GM23338 (cell line): ENCODE measurements at places on chromosomes 12 and 14.

GRCh38 chr12:101839324-101840283 is 8.8 kb upstream of the GNPTAB start:
- DNase-seq, result peak; percentile 80

- no peak for DNase-seq
Observed at GRCh38 chr12:58171914-58172313, 230.5 kb downstream of the ATP23 start.

DNA sequence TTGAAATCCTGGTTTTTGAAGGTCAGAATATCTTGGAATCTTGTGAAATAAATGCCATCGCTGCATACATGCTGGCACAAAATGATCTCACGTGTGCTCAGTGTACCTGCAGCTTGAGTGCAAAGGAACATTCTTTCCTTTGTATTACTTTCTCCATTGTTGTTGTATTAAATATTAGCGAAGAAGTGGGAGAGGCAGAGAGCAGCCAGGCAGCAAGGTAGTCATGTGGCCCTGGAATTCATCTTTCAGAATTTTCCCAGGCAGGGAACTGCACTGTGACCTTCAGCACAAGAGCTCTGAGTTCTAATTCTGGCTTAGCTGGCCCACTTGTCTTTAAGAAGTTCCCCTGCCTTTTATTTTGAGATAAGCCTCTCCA is 145.5 kb downstream of the PRKCH start:
- no peak for DNase-seq

DNA sequence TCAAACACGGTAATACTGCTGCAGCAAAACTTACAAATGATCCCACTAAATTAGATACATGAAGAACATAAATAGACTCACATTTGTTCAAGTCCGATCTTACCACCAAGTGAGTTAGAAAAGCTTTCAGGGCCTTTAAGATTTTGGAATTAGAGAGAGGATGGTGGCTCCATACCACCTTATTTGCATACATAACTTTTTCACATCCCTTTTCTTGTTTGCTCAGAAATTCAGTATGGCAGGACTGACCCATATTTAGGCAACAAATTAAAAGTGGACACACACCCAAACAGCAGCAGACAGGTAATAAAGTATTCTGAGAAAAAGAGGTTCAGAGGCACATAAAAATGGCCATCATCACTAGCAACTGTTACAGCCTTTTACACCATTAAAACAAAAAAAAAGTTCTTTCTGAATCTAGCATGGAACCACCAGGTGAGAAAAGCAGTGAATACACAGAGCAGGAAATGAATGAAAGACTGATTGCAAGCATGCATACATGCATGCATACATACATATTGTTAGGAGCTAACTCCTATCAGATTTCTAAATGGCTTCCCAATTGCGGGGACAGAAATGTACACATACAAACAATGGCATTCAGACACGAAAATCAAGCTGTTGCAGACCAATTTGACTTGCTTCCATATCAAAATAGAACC is 23.3 kb downstream of the STXBP6 start:
- no peak for DNase-seq

DNA sequence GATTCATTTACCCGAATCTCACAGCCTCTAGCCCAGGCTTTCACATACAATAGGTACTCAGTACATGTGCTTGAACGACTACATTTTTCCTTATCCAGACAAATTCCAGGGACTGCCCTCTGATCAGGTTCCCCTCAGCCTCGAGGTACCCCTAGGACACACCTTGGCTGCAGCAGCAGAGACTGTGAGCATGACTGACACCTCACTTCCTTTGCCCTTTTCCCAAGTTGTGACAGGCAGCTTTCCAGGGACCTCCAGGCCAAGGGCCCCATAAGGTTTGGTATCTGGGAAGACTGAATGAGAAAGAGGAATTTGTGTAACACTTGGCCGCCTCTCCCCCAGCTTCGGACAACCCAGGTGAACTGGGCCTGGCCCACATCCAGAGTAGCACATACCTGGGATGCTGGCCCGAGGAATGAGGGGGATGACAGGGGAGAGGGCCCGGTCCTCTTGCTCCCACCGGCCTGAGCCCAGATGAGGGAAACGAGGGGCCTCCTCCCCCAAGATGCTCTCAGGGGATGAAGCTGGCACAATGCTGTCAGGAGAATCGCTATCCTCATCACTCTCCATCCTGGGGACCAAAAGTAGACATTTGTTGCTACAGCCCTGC is 10.2 kb upstream of the PRKAG1 start:
- no peak for DNase-seq

DNA sequence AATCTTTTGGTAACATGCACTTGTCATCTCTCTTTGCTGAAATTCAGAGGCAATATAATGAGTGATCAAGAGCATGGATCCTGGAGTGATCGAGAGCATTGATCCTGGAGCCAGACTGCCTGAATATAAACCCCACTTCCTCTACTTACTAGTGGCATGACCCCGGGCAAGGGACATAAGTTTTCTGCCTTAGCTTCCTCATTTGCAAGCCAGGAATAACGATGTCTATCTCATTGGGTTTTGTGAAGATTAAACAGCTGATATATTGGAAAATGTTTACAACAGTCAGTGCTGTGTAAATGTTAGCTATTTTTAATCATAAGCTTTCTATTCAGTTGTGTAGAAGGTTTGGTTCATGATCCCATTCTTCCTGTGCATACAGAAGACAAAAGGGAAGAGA is 2.4 kb upstream of the CSRNP2 start:
- no peak for DNase-seq

DNA sequence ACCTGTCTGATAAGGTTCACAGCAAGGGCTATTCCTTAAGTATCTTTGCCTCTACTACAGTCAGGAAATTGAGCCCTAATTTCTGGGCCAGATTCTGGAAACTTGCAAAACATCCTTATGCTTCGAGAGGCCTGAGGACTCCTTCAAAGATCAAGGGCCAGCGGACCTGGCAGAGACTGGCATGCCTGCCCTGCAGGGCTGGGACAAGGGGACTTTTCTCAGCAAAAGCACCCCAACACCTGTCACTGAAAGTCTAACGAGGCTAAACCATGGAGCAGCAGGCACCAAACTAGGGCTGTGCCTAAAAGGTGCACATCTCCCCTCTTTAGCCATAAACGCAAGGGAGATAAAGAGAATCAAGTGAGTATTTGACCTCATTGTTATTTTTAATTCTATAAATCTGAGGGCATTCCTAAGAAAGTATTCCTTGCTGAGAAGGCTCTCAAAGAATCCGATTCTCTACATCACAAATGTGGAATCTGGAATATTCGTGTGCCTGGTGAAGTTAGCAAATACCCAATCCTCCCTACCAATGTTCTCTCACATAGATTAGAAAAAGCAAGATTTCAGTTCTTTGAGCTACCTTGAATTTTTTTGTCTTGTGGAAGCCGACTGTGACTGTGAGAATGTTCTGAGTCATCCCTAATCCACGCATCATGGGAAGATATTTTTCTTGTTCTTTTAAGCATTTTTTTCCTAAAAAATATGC is 328.2 kb upstream of the NOVA1 start:
- DNase-seq, result peak; percentile 54

DNA sequence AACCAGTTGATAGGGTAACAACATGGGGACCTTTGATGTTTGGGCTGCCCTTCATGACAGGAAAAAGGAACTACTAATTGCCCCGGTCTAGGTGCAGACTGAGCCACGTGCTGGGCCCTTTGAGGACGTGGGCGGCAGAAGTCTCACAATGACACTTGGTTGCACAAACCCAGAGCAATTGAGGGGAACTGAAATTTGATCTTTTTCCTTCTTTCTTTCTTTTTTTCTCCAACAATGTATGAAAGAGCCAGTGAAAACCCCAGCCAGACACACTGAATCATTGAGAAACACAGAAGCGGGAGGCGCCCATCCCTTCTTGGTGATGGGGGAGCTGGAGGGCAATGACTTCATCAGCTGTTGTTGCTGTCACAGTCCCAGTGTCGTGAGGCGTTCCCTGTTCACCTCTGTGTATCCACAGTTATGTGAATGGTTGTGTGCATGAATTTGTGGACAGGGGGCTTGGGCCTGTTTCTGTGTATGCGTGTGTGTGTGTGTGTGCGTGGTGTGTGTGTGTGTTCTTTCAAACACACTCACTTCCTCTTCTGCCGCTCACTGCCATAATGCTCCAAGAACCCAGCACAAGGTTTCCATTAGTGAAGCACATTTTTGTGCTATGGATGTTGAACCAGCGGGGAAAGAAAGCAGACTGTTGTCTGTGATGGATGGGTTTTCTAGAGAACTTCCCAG is 137.5 kb upstream of the CCND2 start:
- DNase-seq, result no peak

- peak; percentile 54 for DNase-seq
Observed at GRCh38 chr12:52380271-52380694, 5.2 kb downstream of the KRT84 start.

- no peak for DNase-seq
Observed at GRCh38 chr14:33430414-33431035, 491.8 kb downstream of the NPAS3 start.

DNA sequence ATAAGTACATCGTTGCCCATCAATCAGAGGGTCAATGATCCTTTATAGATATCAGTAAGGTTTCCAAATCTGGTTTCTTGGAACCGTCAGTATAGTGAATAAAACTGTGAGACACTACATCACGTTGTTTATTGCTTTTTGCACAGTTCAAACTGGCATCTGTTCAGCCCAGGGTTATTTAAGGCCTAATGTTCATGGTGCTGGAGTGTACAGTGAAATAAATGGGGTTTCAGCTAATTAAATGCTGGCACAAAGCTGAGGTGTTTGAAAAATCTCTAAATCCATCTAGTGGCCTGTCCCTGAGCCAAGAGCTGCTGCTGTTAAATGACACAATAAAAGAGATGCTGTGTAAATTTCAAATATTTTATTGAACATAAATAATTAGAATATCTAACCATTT is 69.9 kb downstream of the RPS29 start:
- no peak for DNase-seq
